Activated naive CD4-positive, alpha-beta T cell treated with anti-CD3 and anti-CD28 coated beads, Interleukin-2, amount 50 U/mL, for 72 hours (primary cell): ENCODE measurements at places on chromosomes 2 and 18.

DNA sequence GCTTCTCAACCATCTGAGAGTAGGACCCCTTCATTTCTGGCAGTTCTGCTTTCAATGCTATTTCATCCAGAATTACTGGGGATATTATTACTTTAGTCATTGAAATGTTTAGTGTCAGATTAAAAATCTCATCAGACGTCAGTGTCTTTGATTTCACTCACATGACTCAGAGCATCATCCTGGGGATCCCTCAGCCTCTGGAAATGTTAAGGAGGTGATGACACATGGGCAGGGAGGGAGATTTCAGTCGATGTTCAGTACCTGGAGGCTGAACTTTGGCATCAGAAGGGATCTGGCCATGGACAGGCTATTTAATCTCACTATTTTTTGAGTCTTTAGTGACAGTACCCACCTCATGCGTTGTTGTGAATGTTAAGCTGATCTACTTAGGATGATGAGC is 39.1 kb downstream of the OSBPL6 start:
- DNase-seq = no peak

DNA sequence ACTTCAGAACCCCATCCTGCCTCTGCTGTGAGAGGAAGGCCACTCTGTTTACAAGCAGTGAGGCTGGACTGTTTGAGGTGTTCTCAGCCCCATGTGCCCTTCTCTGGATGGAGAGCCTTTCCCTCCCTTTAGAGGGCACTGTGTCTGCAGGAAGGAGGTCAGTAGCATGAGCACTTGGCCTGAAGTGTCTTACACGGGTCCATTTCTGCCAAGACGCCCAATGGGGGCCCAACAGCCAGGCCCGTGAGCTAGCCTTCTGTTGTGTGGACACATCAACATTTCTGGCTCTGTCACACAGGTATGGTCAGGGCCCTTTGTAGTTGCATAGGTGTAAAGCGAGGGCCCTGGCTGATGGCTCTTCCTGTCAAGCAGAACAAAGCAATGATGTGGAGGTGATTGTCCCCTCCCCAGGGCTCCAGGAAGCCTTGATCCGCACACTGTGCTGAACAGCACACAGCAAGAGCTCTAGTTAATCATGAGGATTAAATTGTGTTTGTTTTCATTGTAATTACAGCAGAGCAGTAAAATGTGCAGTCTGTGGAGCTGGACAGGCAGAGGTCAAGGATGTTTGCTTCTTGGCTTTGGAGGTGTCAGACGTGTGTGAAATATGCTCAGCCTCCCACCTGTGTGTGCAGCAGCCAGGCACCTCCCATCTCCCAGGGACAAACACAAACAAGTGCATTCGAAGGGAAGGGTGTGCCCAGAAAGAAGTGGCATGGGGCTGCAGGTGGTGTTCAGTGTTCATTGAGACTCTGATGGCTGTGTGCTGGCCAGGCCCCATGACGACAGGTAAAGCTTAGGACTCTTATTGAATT is 132.1 kb downstream of the SH3RF3 start:
- no peak for DNase-seq

DNA sequence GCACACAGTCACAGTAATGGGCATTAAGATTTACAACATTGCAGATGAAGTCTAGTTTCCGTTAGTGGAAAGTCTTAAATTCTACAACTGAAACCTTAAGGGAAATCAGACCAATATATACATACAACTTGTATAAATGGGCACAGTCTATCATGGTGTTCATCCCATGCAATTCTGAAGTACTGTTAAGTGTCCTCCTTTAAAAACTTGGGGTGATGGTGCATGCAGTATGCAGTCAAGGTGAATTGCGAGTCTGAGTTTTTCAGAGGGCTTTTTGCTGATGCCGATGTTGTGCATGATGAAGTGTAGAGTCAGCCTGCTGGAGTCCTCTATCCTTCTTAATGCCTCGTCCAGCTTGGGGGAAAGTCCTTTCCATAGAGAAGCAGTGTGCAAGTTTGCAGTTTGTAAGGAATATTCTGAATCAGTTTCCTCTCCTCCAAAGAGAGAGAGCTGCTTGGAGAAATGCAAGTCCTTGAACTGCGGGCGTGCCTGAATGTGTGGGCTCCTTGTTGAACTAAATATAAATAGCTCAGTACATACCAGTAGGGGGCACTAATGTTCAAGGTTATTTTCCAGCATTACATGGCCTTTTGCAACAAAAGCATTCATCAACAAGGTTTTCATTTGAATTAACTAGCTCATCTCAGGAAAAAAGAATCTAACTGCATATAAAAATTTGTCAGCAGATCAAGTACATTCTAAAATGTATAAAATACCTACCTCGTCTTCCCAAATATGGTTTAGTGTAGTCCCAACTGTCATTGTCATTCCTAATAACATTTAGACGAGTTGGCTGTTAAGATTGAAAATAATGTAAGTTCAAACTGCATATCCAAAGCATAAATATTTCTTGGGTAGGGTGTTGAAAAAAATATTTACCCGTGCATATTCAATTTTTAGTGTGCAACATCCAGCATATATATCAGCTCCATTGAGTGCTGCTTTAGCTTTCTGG is 21.3 kb downstream of the HNRNPLL start:
- DNase-seq = no peak

DNA sequence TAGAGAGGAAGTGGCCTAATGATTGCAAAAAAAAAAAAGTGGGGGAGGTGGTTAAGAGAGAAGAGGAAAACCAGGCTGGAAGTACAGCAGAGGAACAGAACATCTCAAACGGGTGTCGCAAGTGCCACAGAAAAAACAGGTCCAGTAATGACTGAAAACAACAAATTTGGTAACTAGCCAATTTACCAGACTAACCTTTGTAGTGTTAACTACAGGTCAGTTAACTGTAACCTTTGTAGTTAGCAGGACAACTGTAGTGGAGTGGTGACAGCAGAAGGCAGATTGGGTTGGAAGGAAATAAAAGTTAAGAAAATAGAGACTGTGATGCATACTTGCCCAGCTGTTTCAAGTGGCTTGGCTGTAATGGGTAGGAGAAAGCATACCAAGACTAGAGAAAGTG is 91.4 kb upstream of the CHST9 start:
- DNase-seq = no peak

- DNase-seq = no peak
These were observed 35.8 kb downstream of the PID1 start for GRCh38 chr2:229235131-229235914.

DNA sequence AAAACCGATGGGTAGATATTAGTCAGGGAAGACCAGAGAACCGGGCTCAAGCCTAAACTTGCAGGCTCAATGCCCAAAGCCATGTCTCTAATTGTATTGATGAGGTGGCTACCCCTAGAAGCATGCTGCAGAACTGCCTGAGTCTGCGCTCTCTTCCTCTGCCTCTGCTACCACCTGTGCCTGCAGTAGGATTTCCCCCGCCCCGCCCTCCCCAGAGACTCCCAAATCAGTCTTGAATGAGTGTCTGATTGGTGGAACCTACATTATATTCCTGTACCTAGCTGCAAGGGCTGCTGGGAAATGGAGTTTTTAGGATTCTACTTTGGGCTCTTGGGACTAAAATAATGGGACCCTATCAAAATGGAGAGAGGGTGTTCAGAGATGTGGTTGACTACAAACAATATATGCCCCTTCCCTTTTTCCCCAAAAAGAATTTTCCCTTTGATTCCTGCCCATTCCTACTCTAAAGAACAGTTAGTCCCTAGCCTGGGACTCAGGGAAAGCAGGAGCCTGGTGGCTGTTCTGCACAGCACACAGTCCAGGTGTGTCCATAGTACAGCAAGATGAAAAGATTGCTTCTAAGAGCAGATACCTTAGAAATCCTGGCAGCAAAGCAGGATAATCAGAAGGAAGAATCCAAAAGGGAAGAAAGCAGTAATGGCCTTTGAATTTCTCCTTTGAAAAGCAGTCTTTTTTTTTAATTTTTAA is 12.5 kb downstream of the GRP start:
- no peak for DNase-seq

GRCh38 chr18:55376387-55376786 is 211.6 kb downstream of the TCF4 start:
- DNase-seq = no peak

- no peak for DNase-seq
These were observed 364.7 kb downstream of the ERBB4 start for GRCh38 chr2:212173756-212174510.

DNA sequence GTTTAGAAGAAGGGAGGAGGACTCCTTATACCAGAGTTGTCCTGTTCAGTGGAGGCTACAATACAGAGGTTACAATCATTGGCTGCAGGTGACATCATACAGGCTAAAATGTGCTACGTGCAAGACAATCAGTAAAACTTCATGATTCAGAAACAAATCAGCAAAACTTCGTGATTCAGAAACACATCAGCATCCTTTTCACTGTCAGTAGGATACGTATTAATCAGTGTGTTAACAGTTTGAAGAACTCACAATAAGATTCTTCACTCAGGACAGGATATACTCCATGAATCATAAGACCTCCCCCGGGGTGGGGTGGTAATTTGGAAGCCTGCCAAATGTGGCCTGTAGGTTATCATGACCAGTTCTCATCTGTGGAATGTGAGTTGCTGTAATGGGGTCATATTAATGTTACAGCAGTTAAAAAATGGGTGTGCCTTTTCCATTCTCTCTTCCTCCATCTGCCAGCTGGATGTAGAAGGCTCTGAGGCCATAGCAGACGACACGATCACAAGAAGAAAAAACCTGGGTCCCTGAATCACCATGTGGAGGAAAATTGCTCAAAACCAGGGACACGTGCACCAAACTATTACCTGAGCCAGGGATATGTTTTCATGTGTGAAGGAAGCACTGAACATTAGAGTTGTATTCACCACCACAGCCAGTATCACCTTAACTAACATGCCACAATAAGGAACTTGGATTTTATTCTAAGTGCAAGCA is 134.8 kb upstream of the CREB1 start:
- peak; percentile 33 for DNase-seq

DNA sequence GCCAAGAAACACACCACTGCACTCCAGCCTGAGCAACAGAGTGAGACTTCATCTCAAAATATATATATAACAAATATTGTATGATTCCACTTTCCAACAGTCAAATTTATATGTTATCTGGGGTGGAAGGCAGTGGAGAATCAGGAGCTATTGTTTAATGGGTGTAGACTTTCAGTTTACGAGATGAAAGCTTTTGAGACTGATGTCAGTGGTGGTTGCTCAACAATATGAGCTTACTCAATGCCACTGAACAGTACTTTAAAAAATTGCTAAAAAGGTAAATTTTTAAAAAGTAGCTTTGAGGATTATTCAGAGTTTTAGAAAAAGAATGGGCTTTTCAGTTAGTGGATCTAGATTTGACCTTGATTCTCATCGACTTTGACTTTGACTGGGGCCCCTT is 105.9 kb upstream of the ST6GAL2 start:
- DNase-seq = no peak

DNA sequence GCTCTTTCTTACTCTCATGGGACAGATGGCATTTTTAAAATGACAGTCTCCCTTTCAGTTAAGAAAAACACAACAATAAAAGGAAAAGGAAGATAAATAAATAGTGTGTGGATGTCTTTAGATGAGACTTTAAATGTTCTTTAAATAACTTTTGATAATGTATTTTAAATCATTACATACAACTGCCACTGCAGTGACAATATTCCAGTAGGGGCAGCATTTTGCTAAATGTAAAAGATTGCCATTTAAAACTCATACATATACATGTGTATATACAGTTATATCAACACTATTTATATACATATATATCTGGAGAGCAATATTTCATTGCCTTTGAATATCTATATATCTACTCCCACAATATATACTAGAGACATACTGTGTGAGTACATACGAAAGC is 90.7 kb downstream of the INO80D start:
- DNase-seq = no peak

DNA sequence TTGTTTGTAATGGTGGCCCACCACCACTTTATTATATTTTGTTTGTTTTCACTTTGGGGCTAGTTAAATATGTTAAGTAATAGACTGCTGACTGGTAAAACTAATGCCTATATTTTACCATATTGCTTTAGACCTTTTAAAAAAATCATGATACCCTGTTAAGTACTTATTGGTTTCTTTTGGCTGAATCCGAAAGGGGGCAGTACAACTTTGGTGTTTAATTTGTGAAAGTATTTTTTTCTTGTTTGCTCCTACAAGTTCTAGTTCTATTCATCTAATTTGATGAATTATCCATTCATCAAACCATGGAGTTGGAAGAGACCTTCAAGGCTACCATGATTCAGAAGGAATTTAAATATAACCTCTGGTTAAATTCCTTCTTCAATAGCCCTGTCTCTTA is 147.0 kb downstream of the MBD5 start:
- no peak for DNase-seq

- no peak for DNase-seq
These were observed 94.4 kb downstream of the SGPP2 start for GRCh38 chr2:222518570-222519381.

- DNase-seq = no peak
These were observed 21.5 kb downstream of the SH2D6 start for GRCh38 chr2:85439986-85440385.

- no peak for DNase-seq
These were observed 217.0 kb downstream of the OSR1 start for GRCh38 chr2:19141234-19142004.

- DNase-seq = no peak
These were observed 423.3 kb downstream of the LRP1B start for GRCh38 chr2:141707486-141707885.

DNA sequence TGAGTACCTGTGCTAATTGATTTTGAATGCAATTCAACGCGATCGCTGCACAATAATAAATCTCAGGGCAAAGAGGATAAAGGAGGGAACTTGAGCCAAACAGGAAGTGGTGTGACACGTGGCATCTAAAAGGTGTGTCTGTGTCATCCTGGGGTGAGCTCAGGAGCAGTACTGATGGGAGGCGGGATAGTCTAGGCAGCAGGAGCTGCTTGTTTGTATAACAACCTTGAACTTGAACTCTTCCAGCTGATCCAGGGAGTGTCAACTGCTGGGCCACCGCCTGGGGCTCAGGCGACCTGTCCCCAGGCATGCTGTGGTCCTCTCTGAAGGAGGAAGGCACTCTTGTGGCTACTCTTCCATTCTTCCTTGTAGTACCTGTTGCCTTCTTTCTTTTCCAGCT is 61.2 kb downstream of the BOD1L2 start:
- no peak for DNase-seq

DNA sequence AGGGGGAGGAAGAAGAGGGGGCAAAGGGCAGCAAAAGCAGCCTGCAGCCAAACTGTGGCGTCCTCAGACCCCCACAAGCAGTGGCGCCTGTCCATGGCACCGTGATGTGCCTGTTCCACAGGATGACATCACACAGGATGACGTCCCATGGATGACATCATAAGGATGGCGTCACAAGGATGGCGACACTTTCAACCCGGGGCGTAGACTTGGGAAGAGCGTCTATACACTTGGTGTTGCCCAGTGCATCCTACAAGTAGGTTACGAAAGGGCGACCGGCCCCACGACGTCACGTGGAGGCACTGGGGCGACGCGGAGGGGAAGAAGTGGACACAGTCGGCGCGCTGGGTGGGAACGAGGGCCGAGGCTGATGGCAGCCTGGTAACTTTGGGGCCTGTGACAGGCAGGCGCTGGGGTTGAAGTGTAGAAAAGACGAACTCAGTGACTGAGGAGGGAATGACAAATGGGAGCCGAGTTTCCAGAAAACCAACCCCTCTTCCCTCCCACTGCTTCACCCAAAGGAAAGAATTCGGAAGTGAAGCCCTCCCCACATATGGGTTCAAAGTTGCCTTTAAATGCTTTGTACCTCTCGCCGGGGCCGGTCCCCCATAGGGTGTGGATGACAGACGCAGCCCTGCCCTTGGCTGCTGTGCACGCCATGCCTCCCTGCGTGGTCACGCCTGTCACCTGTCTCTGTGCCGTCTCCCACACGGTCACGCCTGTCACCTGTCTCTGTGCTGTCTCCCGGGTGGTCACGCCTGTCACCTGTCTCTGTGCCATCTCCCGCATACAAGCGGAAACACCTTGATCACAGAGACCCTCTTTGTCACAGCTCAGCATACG is 13.4 kb upstream of the KCNG2 start:
- DNase-seq = no peak
